ENCODE measurements at places on chromosomes 11 and 22.

- DNase-seq: no peak
Observed at GRCh38 chr11:44781655-44782054, 54.9 kb downstream of the TSPAN18 start.

- no peak for DNase-seq
Observed at GRCh38 chr22:19933341-19934241, 8.0 kb upstream of the COMT start.

- no peak for DNase-seq
Observed at GRCh38 chr11:83540112-83540675, 254.0 kb upstream of the CCDC90B start.

GRCh38 chr11:102830001-102830727, 13.2 kb downstream of the MMP3 start:
- no peak for DNase-seq

- DNase-seq: no peak
Observed at GRCh38 chr11:122344215-122344614, 228.2 kb upstream of the BLID start.

DNA sequence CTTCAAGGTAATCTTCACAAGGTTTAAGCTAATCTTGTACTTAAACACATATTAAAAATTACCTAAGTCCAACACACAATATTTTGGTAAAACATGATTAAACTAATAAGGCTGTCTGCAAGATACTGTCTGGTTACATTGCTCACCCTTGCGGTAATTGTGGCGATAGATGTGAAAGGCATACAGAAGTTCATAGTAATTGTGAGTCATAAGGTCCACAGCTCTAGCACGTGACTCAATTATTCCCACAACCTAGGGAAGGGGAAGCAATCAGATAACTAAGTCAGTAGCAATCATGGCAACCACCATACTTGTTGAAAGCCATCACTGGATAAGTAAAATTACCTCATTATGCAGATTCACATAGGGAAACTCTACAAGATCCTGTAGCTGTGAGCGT, 30.5 kb upstream of the FNBP4 start:
- no peak for DNase-seq

DNA sequence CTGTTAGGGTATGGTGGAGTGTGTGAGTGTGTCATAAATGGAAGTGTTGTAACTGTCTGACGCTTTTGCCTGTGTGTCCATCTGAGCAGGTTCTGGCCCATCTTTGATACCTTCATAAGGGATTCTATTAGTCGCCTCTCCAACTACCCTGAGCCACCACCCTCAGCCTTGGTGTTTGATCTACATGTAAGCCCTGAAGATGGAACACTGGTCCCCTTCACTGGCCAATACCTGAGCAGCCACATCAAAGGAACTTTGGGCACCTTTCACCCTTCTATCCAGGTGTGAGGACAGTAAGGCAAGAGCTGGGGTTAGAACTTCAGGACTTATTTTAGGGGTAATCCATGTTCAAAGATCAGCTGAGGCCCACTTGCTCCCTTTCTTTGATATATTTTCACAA, 51.0 kb downstream of the DNHD1 start:
- no peak for DNase-seq

DNA sequence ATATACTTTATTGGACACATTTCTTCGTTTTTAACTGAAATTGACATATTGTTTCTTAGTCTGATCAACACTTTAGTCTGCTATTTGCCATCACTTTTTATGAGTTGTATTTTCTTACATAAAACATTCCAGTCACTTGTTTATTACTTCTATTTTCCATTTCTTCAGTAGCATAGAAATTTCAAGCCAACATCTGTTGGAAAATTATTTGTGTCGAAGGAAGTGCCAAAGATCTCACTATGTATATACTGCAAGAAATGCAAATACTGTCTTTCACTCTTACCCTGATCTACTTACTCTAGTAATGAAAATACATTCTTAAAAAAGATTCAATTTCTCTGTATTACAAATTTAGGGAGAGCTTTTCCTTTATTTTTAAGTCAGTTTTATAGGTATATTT, 105.9 kb downstream of the SLC17A6 start:
- no peak for DNase-seq

- no peak for DNase-seq
Observed at GRCh38 chr11:1924646-1925372, 5.3 kb downstream of the TNNT3 start.

GRCh38 chr11:62024936-62025486, 57.6 kb upstream of the FTH1 start:
- no peak for DNase-seq

DNA sequence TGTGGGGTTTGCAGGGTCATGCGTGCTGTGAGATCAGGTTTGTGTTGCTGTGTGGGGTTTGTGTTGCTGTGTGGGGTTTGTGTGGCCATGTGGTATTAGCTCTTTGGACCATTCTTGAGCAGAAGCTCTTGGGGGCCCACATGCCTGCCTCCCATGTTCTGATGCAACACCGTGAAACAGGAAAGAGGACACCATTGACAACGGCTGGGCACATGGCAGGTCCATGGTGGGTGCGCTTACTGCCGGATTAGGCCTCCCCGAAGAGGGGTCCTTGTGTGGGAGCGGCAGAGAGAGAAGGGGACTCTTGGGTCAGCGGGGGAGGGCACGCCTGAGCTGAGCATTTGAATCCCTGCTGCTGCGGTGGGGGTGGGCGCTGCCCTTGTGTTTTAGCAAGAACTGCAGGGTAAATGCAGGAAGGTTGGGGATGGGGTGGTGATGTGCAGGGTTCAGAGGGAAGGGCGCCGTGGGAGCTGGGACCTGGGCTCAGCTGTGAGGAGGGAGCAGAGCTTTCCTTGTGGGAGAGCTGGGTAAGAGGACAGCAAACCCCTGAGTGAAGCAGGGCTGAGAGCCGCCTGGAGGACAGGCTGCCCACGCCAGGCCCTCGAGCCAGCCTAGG, 361.5 kb downstream of the TBC1D22A start:
- DNase-seq: no peak

DNA sequence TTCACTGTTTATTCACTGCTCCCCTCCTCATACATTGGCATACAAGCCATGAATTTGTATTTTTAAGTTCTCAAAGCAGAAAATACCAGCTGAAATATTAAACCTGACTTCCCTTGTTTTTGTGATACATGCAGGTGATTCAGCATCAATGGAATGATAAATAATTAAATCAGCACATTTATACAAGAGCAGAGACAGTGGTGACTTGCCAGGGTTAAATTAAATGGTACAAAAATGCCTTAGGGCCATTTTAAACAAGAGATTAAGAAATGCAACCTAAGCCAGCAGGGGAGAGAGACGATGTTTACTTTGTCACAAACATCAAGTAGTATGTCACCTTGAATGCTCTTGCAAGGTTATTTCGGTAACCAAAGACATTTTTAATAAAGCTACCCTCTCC, 95.9 kb upstream of the DDI1 start:
- no peak for DNase-seq

DNA sequence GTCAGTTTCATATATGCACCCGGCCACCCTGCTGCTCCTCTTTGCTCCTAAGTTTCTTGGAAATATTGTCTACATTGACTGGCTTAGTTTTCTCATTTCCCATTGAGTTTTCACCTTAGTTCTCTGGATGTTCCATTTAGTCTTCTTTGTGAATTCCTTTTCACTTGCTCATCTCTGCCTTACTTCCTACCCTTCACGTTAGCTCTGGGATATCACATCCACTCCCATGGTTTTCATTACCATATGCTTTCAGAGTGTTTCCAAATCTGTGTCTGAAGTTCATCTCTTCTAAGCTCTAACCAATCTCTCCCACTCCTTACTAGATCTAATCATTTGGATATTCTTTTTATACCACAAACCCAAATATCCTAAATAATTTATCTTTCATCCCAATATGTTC, 226.4 kb downstream of the FAM76B start:
- no peak for DNase-seq

DNA sequence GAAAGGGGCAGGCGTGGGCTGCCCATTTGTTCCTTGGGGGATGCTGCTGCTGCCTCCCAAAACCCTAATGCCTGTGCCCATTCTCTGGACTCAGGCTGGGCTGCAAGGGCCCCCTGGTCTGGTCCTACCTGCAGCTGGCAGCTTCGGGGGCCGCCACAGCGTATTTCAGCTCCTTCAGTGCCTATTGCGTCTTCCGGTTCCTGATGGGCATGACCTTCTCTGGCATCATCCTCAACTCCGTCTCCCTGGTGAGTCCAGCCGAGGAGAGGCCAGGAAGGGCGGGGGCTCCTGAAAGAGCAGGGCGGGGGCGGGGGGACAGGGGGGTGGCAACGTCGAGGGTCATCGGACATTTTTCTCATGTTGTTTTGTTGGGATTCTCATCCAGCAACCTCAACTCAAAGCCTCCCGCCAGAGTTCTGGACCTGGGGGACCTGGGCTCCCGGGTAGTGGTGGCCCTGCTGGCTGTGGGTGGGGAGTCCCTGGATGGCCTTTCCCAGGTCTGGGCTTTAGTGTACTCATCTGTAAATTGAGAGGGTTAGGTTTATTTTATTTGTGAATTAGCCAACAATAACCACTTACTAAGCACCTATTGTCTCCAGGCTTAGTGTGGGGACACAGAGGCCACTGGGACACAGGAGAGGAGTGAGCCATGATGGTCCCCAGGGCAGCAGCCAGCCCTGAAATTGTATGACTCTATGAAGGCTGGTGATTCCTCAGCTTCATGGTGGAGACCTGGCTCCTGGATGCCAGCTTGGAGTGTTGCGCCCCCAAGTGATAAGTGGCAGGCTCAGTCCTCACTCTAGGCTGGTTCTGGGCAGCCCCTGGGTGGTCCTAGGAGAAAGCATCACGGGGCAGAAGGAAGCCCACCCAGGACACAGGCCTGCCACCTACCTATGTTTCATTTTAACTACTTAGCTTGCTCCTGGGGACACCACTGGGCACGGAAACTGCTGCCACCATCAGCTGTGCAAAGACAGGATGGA, 36.0 kb downstream of the CAPN1 start:
- no peak for DNase-seq

DNA sequence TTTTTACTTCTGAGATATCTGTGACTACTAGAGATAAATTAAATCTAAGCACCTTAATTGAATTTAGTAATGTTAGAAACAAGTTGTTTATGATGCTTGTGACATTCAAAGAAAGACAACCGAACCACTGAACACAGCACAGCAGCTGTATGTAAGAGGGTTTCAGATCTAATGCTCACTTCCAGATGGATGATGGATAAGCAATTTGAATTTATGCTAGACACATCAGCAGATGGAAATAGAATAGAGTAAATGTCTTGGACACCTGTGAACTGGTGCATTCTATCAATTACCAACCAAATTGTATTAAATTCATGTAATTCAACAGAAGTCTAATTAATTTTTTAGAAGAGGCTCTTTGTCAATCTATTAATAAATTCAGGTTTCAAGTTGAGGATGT, 306.3 kb downstream of the CNTN5 start:
- no peak for DNase-seq

DNA sequence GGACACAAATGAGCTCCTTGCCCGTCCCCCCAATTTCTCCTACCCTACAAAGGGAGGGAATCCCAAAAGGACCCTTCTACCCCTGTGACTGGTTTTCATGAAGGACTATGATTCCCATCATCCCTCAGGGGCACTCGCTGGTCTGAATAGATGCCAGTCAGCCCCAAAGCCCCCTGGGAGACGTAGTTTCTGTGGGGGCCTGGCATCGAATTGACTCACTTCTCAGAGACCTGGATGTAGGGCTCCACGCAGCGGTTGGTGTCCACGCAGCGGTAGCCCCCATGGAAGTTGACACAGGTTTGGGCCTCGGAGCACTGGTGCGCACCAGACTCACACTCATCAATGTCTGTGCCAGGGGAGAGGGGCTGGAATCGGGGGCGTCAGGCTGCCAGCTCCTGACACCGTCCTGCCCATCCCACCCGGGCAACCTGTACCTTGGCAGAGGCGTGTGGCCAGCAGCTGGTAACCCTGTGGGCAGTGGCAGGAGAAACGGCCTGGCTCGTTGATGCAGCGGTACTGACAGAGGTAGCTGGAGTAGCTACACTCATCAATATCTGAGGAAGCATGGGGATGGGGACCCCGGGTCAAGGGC, 4.4 kb downstream of the EFEMP2 start:
- no peak for DNase-seq

DNA sequence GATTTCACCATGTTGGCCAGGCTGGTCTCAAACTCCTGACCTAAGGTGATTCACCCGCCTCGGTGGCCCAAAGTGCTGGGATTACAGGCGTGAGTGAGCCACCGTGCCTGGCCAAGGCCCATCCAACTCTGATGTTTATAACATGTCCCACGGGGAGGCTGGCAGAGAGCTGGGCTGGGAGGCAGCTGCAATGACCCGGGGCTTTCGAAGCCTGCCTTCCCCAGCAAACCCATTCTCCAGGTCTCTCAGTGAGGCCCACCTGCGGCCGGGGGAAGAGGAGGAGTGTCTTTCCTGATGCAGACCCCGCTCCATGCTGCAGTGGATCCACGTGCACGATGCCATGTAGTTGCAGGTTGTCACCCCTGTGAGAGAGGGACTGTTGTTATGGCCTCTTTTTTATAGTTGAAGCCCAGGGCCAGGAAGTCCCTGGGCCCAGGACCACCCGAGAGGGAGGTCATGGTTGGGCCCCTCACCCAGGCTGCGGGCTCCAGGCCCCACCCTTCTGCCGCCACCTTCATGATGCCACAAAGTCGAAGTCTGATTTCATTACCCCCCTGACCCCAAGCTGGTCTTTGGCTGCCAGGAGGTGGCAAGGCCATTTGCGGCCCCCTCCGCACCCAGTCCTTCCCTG, 38.3 kb downstream of the KCNJ4 start:
- DNase-seq: no peak

DNA sequence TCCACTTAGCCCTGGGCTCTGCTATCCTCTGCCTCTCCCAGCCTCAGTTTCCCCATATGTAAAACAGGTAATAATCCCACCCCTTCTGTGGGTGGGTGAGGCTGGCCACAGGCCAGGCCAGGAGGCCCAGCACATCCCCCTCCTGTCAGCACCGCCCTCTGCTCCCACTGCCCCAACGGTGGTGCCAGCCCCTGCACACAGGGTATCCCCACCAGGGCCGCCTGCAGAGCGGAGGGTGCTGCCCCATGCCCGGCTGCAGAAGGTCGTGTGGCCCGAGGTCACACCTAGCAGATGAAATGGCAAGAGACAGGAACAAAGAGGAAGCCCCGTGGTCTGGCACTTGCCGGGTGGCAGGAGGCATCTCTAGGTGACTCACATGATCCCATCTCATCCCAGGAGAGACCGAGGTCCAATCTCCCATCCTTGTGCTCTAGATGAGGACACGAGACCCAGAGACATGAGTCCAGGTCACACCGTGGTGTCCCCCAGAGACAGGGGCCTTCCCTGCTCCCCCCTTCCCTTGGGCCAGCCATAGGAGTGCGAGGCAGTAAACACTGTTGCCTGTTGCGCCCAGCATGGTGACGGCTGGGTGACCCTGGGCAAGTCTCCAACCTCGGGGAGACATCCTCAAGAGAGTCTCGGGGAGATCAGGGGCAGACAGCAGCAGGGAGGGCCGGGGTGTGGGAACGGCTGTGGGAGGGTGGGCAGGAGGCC, 27.2 kb upstream of the PPARA start:
- DNase-seq: no peak

- no peak for DNase-seq
Observed at GRCh38 chr11:66467034-66467659, 442 bp downstream of the PELI3 start.
